ENCODE measurements at places on chromosomes 11 and 22. TPM values are rescaled to one million over a fixed set of nuclear protein-coding genes. Genes with fewer than 3 reads are reported as not detected.

Gene LRP5
- 1.4 TPM for total RNA-seq

Gene HOATZ
- total RNA-seq = not detected

Gene MRGPRF
- total RNA-seq = not detected

Gene FGF3
- not detected for total RNA-seq

Gene ALKBH3
- total RNA-seq = 34.1 TPM

Gene GPR137
- total RNA-seq = 34.7 TPM

Gene GNAZ
- 0.76 TPM for total RNA-seq

Gene DEFB131B
- not detected for total RNA-seq

Gene IGLL1
- total RNA-seq = not detected

Gene ART1
- total RNA-seq = not detected

Gene SUSD2
- total RNA-seq = 0.52 TPM

Gene CATSPER1
- not detected for total RNA-seq

Gene MUC5AC
- total RNA-seq = not detected

Gene PGA3
- total RNA-seq = not detected

Gene SBF1
- 221 TPM for total RNA-seq

Gene TMA7B
- total RNA-seq = 10.2 TPM

Gene TCIRG1
- 261 TPM for total RNA-seq

Gene CHRDL2
- total RNA-seq = not detected

Gene PRCP
- total RNA-seq = 28.0 TPM

Gene NDUFS3
- total RNA-seq = 71.0 TPM

Gene KRTAP5-11
- not detected for total RNA-seq

Gene ANO3
- not detected for total RNA-seq

Gene MS4A3
- total RNA-seq = not detected

Gene CABP4
- total RNA-seq = 1.4 TPM

Gene PYGM
- 11.3 TPM for total RNA-seq

Gene UCP3
- total RNA-seq = 6.3 TPM

Gene HPS5
- total RNA-seq = 23.7 TPM

Gene BATF2
- total RNA-seq = not detected

Gene MEN1
- total RNA-seq = 42.7 TPM

Gene CCDC82
- total RNA-seq = 37.9 TPM

Gene PDGFD
- total RNA-seq = not detected

Gene SYT8
- not detected for total RNA-seq

Gene IFITM10
- 1.6 TPM for total RNA-seq

Gene OR8K1
- total RNA-seq = not detected

Gene SAA1
- total RNA-seq = not detected

Gene KDELR3
- not detected for total RNA-seq

Gene OR51E1
- not detected for total RNA-seq
